RWPE2 (cell line): ENCODE measurements at places on chromosomes 2 and 18.

DNA sequence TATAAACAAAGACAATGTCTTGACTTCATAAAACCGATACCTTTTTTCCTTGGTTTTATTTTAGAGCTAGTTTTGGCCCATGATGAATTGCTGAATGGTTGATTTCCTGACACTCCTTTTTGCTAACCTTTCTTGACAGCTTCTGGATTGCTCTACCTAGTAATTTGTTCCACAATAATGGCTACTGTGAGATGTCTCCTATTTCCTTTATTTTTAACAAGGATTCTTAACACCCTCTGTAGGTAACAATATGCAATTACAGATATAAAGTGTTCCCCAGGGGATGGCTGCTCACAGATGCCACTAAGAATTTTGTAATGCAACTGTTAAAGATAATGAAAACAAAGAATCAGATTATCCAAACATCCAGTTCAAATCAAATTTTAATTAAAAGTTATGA is 100.8 kb upstream of the ATP5MC3 start:
- no peak for DNase-seq
- H3K4me3 ChIP-seq = no peak overlapping the region

DNA sequence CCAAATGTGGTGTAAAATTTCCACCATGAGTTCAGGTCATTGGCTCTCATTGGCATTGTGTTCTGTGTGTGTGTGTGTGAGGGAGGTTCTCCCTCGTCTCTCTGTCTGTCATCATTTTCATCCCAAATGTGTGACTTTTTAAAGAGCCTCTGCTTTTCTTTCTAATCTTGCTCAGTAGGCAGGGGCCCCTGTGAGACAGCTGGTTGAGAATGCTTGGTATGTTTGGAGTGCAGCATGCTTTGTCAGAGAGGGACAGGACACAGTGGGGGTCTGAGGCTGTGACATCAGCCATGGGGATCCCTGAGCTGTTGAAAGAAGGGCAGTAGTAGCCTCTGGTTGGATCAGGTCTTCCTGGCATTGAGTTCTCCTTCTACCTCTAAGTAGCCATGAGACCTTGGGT is 10.6 kb downstream of the PTPRM start:
- H3K4me3 ChIP-seq = no peak overlapping the region
- H3K27me3 ChIP-seq = no peaks in the 10 kb centered on the region
- DNase-seq = no peak
- H3K36me3 ChIP-seq = no peaks in the 10 kb centered on the region
- H3K27ac ChIP-seq = peak overlapping the region; percentile 66

DNA sequence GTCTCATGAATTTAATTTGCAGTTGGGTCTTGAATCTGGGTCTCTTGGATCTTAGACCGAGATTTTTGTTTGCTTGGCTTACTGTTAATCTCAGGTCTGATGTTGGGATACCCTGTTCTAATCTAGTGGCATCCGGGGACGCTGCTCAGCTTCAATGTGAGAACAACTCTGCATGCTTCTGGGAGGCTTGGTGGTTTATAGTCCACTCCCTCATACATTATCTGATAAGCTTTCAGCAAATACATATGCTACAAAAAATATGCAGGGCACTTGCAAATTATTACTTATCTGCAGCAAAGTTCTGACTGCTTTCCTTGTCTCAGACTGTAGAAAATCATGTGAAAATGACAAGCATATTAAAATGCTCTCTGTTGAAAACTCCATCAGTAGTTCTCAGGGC is 39.4 kb downstream of the RNF144A start:
- no peaks in the 10 kb centered on the region for H3K27me3 ChIP-seq
- no peaks in the 10 kb centered on the region for H3K4me1 ChIP-seq
- no peak overlapping the region for H3K27ac ChIP-seq
- no peak for DNase-seq
- no peaks in the 10 kb centered on the region for H3K36me3 ChIP-seq
- H3K4me3 ChIP-seq = no peak overlapping the region

- H3K4me1 ChIP-seq = no peaks in the 10 kb centered on the region
- no peaks in the 10 kb centered on the region for H3K27me3 ChIP-seq
- DNase-seq = no peak
- H3K4me3 ChIP-seq = no peak overlapping the region
- no peaks in the 10 kb centered on the region for H3K36me3 ChIP-seq
Measured at GRCh38 chr2:166451468-166451867, 42.6 kb downstream of the SCN7A start.

- H3K27me3 ChIP-seq = no peaks in the 10 kb centered on the region
- H3K4me1 ChIP-seq = no peaks in the 10 kb centered on the region
- no peak overlapping the region for H3K4me3 ChIP-seq
- H3K36me3 ChIP-seq = no peaks in the 10 kb centered on the region
Measured at GRCh38 chr18:63106727-63107126, 212.8 kb downstream of the BCL2 start.

- H3K4me1 ChIP-seq = no peaks in the 10 kb centered on the region
- H3K27ac ChIP-seq = no peak overlapping the region
- H3K36me3 ChIP-seq = no peaks in the 10 kb centered on the region
- no peak for DNase-seq
Measured at GRCh38 chr18:45359275-45360009, 255.8 kb upstream of the SLC14A2 start.

- H3K4me1 ChIP-seq = peaks cover 14% of the 10 kb centered on the region
- H3K27me3 ChIP-seq = no peaks in the 10 kb centered on the region
- no peaks in the 10 kb centered on the region for H3K36me3 ChIP-seq
- no peak overlapping the region for H3K4me3 ChIP-seq
- DNase-seq = no peak
Measured at GRCh38 chr18:8424917-8425725, 184.1 kb upstream of the RAB12 start.

GRCh38 chr2:20621366-20622295 is 29.3 kb downstream of the HS1BP3 start:
- no peak overlapping the region for H3K4me3 ChIP-seq
- H3K36me3 ChIP-seq = no peaks in the 10 kb centered on the region
- peaks cover 13% of the 10 kb centered on the region for H3K4me1 ChIP-seq
- H3K27ac ChIP-seq = no peak overlapping the region

DNA sequence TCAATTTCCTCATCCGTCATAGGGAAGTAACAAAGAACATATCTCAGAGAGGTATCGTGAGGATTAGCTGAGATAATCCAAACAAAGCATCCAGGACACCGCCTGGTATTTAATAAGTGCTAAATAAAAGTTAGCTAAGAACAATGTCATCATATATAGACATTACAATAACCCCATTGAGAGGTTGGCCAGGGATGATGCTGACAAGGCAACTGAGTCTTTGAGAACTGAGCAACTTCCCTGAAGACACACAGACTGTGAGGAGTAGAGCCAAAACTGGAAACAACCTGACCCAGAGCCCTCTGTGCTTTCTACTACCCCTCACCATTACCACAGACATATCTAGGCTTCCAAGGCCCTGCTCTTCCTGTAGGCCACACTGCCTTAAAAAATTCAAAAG is 1.6 kb upstream of the DCTN1 start:
- DNase-seq = no peak
- no peak overlapping the region for H3K27ac ChIP-seq
- H3K36me3 ChIP-seq = peaks cover 34% of the 10 kb centered on the region
- no peak overlapping the region for H3K4me3 ChIP-seq
- H3K4me1 ChIP-seq = peaks cover 6% of the 10 kb centered on the region

- H3K27ac ChIP-seq = no peak overlapping the region
- no peak for DNase-seq
- H3K27me3 ChIP-seq = no peaks in the 10 kb centered on the region
- no peak overlapping the region for H3K4me3 ChIP-seq
- H3K36me3 ChIP-seq = no peaks in the 10 kb centered on the region
- no peaks in the 10 kb centered on the region for H3K4me1 ChIP-seq
Measured at GRCh38 chr2:240501531-240501991, 56.2 kb downstream of the ANKMY1 start.

DNA sequence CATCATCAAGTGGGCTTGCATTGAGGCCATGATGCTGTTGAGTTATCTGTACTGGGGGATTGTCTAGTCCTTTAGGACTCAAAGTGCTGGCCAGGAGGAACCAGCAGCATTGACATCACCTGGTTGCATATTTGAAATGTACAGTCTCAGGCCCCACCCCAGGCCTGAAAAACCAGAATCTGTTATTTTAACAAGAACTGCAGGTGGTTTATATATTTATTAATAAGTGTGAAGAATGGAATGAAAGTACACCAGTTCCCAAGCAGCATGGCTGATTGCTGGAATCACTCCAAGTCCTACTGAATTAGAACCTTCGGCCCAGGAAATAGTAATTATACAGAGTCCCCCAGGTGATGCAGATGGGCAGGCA is 2.8 kb downstream of the IL1F10 start:
- peak overlapping the region; percentile 41 for H3K27ac ChIP-seq
- no peaks in the 10 kb centered on the region for H3K36me3 ChIP-seq
- DNase-seq = no peak
- no peak overlapping the region for H3K4me3 ChIP-seq
- no peaks in the 10 kb centered on the region for H3K27me3 ChIP-seq

DNA sequence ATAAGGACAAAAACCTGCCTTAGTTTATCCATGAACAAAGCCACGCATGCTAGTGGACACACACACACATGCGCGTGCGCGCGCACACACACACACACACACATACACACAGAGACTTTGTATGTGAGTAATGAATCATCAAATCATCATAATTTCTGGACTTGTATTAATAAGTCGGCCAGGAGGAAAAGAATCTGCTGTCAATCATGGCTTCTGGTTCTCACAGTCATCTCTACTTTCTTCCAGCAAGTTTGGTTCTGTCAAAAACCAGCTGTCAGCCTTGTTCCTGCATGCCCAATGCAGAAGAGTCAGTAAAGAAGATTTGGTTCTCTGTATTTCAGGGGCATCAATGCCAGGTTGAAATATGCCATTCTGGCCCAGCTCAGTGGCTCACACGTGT is 1.1 kb upstream of the TTR start:
- no peaks in the 10 kb centered on the region for H3K27me3 ChIP-seq
- no peak for DNase-seq
- no peaks in the 10 kb centered on the region for H3K4me1 ChIP-seq
- H3K27ac ChIP-seq = no peak overlapping the region
- no peaks in the 10 kb centered on the region for H3K36me3 ChIP-seq
- H3K4me3 ChIP-seq = no peak overlapping the region

GRCh38 chr2:46072101-46072820 is 224.9 kb upstream of the EPAS1 start:
- no peak for DNase-seq
- H3K4me3 ChIP-seq = no peak overlapping the region
- peaks cover 48% of the 10 kb centered on the region for H3K4me1 ChIP-seq
- no peaks in the 10 kb centered on the region for H3K36me3 ChIP-seq

DNA sequence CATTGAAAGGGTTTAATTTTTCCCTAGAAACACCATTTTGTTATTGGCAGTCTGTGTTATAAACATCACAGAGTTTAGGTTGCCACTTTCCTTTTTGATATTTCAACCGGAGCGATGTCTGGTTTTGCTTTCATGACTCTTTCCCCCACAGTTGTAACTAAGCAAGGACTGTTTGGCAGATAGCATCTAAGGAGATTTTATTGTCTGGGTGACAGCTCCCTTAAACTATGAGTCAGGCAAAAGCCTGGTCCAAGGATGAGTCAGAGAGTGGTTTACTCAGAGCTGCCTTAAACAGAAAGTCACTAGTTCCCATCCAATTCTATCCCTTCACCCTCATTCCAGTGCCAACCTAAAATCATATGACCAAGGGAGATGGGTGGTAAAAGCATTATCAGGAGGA is 341.6 kb upstream of the VWC2L start:
- H3K36me3 ChIP-seq = no peaks in the 10 kb centered on the region
- H3K27me3 ChIP-seq = no peaks in the 10 kb centered on the region
- no peak overlapping the region for H3K4me3 ChIP-seq
- DNase-seq = no peak
- no peak overlapping the region for H3K27ac ChIP-seq

DNA sequence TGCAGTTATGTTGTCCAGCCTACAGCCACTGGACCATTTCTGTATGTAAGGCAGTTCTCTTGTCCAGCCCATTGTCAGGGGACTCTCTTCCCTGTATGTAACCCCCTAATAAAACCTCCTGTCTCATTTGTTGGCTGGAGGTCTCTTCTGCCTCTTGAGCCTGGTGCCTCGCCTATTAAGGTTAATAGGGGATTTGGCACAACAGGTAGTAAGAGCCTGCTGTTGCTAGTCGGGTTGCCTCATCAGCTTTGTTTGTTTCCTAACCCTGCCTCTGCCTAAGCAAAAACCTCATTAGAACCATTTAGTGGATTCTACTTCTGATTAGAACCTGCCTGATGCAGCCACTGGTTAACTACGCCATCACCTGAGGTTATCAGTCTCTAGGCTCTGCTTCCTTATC is 62.2 kb upstream of the STPG4 start:
- H3K4me3 ChIP-seq = no peak overlapping the region
- no peaks in the 10 kb centered on the region for H3K4me1 ChIP-seq
- DNase-seq = no peak
- H3K27ac ChIP-seq = no peak overlapping the region

GRCh38 chr2:189542145-189542882 is 38.3 kb downstream of the SLC40A1 start:
- H3K4me1 ChIP-seq = no peaks in the 10 kb centered on the region
- H3K27ac ChIP-seq = no peak overlapping the region
- no peaks in the 10 kb centered on the region for H3K36me3 ChIP-seq

DNA sequence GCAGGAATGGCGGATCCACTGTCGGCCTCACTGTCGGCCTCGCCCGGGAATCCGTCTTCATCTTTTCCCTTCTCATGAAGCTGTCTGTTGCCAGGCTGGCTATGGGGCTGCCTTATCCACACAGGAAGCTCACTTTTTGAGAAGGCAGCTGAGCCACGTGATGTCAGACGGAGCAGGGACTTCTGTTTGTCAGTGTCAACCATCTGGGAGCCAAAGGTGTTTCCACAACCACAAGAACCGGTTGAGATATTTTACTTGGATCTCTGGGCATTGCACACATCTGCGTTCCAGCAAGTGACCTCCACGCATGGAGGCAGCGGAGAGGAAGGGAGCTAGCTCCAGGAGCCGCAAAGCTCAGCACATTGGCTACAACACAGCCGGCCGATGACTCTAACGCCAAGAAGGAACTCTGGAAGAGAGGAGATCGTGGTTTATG is 27.4 kb upstream of the TAF1B start:
- H3K36me3 ChIP-seq = no peaks in the 10 kb centered on the region
- no peak for DNase-seq
- no peak overlapping the region for H3K27ac ChIP-seq
- H3K4me3 ChIP-seq = no peak overlapping the region

- DNase-seq = no peak
- H3K27ac ChIP-seq = no peak overlapping the region
- no peaks in the 10 kb centered on the region for H3K36me3 ChIP-seq
- H3K4me3 ChIP-seq = no peak overlapping the region
- H3K27me3 ChIP-seq = no peaks in the 10 kb centered on the region
- H3K4me1 ChIP-seq = no peaks in the 10 kb centered on the region
Measured at GRCh38 chr2:228318218-228318617, 136.7 kb upstream of the SPHKAP start.

- no peaks in the 10 kb centered on the region for H3K27me3 ChIP-seq
- H3K4me1 ChIP-seq = no peaks in the 10 kb centered on the region
- DNase-seq = no peak
- no peaks in the 10 kb centered on the region for H3K36me3 ChIP-seq
- no peak overlapping the region for H3K27ac ChIP-seq
- no peak overlapping the region for H3K4me3 ChIP-seq
Measured at GRCh38 chr2:72015266-72015665, 132.4 kb downstream of the CYP26B1 start.

GRCh38 chr18:519019-519879 is 18.7 kb upstream of the COLEC12 start:
- H3K27ac ChIP-seq = no peak overlapping the region
- H3K27me3 ChIP-seq = no peaks in the 10 kb centered on the region
- no peak for DNase-seq
- H3K4me1 ChIP-seq = peaks cover 3% of the 10 kb centered on the region
- no peak overlapping the region for H3K4me3 ChIP-seq
